ENCODE measurements at places on chromosomes 2 and 18. TPM values are rescaled to one million over a fixed set of nuclear protein-coding genes. Genes with fewer than 3 reads are reported as not detected.

The FEV gene
- total RNA-seq: not detected

The IL1F10 gene
- not detected for total RNA-seq

The CFAP65 gene
- not detected for total RNA-seq

The TRIM54 gene
- total RNA-seq: not detected

The PRR30 gene
- not detected for total RNA-seq

The ARHGEF33 gene
- total RNA-seq: not detected

The HOXD11 gene
- not detected for total RNA-seq

The CXCR1 gene
- 0.08 TPM for total RNA-seq

- H3K4me3 ChIP-seq: no peak overlapping the region
- no peak overlapping the region for H3K27ac ChIP-seq
- DNase-seq: no peak
- no peaks in the 10 kb centered on the region for H3K36me3 ChIP-seq
- H3K27me3 ChIP-seq: peaks cover 39% of the 10 kb centered on the region
Observed at GRCh38 chr2:170829036-170829435, 12.3 kb downstream of the GAD1 start.

DNA sequence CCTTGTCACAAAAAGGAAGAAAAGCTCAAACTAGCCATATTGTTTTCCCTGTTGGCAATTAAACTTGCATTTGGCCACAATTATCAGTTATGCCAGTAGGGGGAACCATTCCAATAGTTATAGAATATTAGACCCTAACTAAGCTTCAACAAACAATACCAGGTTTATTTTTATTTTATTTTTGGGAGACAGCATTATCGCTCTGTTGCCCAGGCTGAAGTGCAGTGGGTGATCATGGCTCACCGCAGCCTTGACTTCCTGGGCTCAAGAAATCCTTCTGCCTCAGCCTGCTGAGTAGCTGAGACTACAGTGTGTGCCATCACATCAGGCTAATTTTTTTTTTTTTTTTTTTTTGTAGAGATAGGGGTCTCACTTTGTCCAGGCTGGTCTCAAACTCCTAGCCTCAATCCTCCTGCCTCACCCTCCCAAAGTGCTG lies 102.1 kb downstream of the ATAD2B start:
- DNase-seq: peak; percentile 37
- H3K4me3 ChIP-seq: no peak overlapping the region
- H3K36me3 ChIP-seq: peaks cover 30% of the 10 kb centered on the region
- no peaks in the 10 kb centered on the region for H3K4me1 ChIP-seq

DNA sequence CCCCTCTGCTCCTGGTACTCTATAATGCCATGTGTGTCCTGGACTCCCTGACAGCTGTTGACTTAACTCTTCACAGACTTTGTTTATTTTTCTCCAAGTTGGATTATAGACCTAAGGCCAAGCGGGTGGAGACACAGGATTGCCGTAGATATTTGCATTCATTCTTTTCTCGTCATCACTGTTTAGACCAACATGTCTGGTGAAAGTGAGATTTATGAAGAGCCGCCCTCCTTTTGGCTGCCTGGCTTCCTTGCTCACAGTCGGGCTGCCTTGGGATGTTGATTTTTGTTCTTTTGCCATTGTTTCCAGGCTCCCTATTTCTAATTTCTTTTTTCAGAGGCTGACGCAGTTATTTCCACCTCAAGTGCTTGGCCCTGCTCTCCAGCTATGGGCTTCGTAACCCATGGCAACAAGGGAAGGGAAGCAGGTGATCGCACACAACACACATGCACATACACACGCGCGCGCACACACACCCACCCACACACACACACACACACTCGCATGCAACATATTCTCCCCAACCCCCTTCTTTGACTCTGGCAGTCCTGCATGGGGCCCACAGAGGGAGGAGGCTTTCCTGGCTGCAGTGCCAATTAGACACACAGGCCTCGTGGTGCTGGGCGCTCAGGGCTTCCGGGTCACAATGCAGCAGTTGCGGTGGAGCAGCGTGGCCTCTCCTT lies 296.5 kb downstream of the MTX2 start:
- H3K27me3 ChIP-seq: peaks cover 28% of the 10 kb centered on the region
- H3K4me1 ChIP-seq: no peaks in the 10 kb centered on the region
- H3K4me3 ChIP-seq: no peak overlapping the region
- H3K36me3 ChIP-seq: no peaks in the 10 kb centered on the region
- no peak for DNase-seq
- H3K27ac ChIP-seq: no peak overlapping the region
